ENCODE measurements at places on chromosomes 1 and 21.

DNA sequence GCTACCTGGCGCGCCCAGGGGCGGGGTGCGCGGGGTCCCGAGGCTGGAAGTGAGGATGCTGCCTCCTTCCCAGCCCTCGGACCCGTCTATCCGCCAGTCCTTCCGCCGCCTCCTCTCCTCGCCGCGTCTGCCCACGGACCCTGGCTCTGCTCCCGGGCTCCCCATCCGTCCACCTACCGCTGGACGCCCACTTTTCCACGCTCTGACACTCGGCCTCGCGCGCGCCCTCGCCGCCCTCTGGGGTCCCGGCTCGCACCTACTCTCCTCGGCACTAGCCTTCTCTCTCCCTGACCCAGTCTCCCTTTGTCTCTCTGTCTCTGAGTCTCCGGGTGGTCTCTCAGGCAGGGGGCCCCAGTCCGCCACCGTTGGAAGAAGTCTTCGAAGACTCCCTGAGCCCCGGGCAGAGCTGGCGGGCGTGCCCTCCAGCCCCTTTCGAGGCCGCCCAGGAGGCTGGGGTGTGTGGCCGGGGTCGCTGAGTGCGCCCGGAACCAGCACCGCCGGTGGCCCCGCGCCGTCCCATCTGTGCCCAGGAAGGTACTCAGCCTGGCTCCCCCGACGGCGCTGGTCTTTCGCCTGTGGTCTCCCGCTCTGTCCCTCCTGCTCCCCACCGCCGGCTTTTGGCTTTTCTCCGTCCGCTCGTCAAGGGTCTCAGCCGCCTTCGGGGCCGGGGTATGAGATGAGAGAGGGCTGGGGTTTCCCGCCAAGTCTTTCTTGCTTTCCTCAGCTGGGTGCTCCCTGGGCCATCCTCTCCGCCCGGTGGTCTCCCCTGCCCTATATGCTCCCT, 610 bp downstream of the DRAXIN start:
- DNase-seq = no peak

- no peak for DNase-seq
Observed at GRCh38 chr1:39788426-39788757, 273 bp downstream of the BMP8B start.

DNA sequence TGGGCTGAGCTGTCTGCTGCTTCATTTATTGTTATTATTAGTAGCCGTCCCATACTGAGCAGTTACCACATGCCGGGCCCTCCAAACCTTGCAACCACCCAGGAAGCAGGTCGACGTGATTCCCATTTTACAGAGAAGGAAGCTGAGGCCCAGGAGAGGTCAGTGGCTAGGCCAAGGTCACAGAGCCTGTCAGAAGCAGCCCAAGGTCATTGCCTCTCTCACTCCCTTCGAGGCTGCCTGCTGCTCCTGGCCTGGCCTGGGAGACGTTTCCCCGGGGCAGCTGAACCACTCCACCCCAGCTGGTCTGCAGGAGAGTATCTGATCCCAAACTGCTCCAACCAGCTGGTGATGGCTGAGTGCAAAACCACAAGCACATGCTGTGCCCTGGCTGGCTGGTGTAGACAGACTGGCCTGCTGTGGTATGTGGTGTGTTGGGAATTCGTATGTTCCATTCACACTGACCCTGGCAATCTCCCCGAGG, 6.5 kb downstream of the PADI4 start:
- no peak for DNase-seq

DNA sequence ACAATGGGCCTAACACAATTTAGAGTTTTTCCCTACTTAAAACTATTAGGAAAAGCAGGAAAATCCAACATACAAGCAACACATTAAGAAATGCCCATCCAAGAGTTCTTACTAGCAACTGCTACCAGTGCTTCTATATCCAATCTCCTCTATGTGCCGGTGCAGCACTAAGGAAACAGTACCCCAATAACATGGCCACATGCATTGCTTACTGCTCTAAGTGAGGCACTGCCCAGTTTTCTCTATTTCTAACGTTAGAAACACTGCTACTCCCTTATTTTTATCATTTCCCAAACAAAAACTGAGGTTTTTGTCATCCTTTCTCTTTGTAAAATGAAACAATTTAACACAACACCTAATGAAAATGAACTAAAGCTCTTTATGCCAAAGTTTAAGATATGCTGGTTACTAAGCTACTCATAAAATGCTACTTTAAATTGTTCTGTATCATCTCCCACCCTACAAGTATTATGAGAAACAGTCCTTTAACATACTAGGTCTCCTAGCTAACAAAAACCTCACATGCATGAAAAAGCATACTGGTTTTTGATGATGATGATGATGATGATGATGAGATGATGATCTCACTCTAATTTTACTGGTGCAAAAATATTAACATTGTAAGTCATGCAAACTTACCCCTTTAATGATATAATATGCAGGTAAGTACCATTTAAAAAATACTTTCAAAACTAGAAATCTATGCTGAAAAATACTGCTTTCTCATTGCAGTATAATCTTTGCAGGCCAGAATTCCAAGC, 90.7 kb upstream of the TTC39A start:
- no peak for DNase-seq

DNA sequence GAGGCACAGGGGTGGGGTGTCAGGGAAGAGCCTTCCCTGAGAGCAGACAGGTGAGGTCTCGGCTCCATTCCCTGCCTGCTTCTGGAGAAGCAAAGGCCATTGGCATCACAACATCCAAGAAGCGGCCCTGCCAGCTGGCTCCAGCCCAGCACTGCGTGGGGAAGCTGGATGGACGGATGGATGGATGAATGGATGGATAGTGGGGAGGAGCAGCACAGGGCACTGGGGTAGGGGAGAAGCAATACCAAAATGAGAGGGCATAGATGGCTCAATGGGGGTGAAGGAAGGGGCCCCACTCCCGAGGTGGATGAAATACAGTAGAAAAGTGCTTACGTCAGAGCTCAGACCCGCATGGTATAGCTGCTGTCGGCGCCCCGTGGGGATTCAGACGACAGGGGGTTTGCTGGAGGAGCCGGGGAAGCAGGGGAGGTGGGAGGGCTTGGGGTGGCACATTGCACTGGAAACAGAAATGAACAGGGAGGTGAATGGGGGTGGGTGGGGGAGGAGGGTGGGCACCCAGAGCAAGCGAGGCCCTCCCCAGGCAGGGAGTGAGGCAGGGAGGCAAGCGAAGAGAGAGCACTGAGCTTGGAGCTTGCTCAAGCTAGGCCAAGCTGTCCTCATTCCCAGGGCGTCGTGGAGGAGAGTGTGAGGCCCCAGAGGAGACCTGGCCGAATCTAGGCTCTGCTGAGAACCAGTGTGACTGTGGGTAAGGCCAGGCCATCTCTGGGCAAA, 9.5 kb upstream of the GOLT1A start:
- no peak for DNase-seq

DNA sequence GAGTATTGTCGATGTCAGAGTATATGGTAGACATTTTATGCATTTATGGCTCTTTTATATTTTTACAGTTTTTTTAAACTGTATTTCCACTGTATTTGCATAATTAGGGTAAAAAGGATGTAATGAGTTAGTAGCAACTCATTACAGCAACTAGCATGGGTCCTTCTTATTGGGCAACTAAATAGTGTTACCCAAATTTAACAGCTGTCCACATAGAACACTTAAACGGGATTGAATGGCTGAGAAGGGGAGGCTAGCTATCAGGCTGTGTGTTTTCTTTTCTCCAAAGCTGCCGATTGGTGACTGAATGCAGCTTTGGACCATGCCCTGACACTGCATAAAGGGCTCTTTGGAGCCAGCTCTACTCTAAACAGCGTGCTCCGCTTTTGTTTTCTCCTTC, 75.4 kb downstream of the PTPRC start:
- DNase-seq = no peak

DNA sequence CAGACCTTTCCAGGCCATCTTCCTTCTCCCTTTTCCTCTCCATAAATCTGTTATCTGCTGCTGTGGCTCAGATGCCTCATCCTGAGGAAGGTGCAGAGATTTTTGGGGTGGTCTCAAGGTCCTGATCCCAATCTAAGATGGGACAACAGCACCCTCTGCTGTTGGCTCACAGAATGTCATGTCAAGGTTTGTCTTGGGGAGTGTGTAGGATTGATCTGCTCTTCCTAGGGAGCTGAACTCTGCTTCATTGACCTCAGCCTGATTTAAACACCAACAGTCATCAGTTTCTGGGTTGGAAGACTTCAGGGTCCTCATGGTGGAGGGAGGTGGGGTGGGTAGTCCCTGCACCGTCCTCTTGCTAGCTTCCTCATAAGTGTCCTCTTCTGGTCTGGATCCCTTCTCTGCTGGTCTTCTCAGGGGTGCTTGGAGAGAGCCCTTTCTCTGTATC, 62.8 kb upstream of the LAX1 start:
- peak; percentile 70 for DNase-seq

- DNase-seq = no peak
Observed at GRCh38 chr1:213122514-213122929, 71.5 kb downstream of the RPS6KC1 start.

GRCh38 chr1:41728403-41729202, 190.1 kb downstream of the HIVEP3 start:
- DNase-seq = peak; percentile 33

DNA sequence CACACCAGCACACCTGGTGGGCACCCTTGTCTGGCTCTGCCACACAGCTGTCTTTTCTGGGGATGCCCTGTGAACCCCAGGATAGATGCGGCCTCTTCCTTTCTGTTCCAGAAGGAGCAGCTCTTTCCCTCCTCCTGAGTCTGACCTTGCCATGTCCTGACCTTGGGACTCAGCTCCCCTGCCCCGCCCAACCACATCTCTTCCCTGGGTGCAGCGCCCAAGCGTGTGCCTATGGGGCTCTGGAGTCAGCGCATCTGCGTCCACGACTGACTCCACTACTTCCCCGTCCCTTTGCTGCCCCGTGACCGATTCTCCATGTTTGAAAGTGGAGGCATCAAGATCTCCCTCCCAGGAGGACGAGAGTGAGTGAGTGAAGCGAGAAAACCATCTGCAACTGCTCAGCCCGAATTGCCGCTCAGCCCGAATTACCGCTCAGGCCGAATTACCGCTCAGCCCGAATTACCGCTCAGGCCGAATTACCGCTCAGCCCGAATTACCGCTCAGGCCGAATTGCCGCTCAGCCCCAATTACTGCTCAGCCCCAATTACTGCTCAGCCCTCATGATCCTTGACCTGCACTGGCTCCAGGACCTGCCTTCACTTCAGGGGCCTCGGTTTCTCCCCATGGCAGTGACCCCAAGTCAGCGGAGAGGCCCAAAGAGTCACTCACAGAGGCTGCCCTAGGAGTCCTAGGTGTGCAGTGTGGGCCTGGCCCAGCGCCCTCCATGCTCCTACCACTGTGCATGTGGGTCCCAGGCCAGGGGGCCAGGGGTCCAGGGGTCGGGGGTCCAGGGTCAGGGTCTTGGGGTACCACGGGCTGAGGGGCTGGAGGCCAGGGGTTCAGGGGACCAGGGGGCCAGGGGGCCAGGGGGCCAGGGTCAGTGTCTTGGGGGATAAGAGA, 18.6 kb upstream of the TTC34 start:
- no peak for DNase-seq

DNA sequence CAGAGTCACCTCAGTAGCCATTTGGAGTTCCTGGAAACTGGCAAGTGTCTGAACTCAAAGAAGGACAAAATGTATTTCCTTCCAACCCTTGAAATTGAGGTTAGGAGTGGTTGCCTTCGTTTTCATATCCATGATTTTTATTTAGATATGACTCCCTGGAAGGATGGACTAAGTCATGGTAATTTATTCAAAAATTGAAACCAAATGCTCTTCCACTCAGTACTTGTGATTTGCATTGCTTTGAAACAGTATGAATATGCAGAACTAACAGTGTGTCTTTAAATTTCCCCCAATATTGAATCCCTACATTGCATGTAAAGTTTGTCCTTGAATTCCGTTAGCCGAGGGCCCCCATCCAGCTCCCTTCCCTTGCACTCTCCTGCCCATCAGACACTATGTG, 112.1 kb upstream of the DNAH14 start:
- DNase-seq = no peak

DNA sequence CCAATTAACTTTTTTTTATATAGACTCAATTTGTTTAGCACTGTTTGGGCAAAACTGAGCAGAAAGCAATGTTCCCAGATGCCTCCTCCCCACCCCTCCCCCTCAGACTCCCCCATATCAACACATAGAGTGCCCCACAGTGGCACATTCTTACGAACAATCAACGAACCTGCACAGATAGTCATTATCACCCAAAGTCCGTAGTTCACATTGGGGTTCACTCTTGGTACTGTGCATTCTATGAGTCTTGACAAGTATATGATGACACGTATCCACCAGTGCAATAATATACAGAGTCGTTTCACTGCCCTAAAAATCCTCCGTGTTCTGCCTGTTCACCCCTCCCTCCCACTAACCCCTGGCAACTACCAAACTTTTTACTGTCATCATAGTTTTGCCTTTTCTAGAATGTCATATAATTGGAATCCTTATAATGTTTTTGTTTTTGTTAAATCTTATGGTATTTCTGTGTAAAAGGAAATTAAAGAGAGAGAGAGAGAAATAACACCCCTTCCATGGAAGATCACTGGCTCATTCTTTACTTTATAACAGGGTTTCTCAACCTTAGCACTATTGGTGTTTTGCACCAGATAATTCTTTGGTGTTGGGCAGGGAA, 37.2 kb upstream of the HNRNPU start:
- no peak for DNase-seq

DNA sequence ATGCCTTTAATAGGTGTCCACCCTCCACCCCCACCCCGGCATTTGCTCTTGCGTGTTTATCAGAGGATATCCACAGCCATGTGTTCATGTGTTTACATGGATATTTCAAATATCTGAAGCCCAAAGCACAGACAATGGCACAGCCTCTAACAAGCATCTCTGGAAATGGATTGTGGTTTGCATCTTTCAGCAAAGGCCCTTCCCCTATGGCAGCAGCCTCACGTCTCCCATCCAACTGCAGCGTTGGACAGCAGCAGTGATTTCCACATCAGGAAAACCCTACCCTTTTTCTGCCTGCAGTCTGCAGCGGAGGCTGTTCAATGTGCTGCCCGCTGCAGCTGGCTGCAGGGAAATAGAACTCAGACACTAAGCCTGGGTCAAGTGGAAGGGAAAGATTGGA, 1.6 kb downstream of the RASSF5 start:
- no peak for DNase-seq

DNA sequence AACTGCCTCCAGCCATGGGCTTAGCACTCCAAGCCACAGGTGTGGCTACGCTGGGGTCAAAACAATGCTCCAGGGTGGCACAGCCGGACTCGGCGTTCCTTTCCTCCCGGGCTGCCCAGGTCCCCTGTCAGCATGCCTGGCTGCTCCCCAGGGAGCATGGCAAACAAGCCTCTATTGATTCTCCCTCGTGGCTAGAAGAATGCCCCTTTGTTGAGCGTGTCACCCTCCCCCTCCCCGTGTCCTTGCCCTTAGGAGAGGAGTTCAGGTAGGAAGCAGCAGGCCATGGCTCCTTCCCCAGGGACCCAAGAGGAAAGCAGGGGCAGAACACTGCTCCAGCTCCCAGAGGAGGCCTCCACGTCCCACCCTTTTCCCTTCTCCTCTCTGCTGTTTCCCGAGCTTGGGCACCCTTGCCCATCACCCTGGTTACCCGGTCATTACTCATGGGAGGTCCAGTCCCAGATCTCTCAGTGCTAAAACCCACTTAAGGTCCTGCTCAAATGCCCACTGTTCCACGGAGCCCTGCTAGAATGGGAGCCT, 57.4 kb upstream of the CITED4 start:
- no peak for DNase-seq

Data from activated T-cell treated with anti-CD3 and anti-CD28 coated beads, Interleukin-2, amount 50 U/mL, for 4 hours (primary cell).